Skeletal muscle cell (primary cell): ENCODE measurements at places on chromosomes 16 and 17.

DNA sequence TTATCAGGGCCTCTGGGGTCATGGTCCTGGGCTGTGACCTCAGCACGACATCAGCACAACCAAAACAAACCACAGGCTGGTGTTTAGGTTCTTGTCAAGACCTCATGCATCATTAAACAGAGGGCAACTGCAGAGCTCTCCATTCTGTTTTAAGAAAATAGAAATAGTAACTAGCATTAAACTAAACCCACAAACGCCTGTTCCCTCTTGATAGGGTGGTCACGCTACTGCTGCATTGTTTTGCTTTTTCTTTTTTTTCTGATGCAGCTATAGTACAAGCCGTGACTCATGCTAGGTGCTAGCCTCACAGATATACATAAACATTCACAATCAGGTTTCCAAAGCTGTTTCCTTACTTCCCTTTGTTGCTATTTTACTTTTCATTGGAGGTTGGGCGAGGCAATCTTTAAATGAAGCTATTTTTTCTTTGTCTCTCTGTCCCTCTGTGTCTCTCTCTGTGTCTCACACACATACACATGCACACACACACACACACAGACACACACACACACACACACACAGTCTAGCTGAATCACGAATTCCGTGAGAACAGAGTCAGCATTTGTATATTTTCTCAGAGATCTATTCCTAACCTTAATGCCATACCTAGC, 310.3 kb downstream of the CDH13 start:
- DNase-seq: peak; percentile 48

DNA sequence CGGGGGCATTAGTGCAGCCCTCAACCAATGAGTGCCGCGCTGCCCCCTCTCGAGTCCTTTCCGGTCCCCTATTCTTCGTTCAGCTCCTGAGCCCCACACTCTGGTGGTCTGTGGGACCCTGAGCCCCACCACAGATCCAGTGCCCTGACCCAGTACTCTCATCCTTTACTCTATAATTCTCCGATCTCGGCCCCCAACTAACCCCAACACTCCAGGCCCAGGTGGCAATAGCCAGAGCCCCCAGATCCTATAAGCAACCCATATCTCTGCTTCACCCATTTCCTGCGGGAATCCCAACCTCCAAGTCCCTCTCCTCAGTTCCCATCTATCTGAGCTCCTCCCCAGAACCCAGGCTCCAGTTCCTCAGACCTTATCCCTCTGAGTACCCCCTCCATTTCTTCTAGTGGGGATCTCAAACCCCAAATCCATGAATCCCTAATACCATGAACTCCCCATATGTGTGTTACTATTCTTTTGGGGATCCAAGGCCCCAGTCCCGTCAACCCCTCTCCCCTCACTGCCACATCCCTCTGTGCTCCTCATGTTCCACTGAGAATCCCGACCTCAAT, 1.0 kb upstream of the TBC1D10B start:
- no peak for DNase-seq

- DNase-seq: no peak
Observed at GRCh38 chr16:31224092-31224955, 7.4 kb upstream of the PYDC1 start.

DNA sequence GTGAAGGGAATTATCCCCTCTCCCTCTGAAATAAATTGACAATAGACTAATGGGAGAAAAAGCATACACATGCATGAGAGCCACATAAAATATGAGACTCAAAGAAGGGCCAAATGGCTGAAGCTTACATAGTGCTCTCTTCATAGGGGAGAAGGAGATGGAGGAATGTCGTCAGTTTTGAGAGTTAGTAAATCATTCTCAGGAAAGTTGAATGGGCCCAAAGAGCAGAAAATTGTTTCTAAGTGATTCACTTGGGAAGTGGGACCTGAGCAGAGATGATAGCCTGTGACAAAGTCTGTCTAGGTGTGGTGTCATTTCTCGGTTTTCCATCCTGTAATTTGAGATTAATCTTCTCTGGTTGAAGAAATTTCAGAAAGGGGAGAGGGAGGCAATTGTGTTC, 35.0 kb downstream of the BCAS3 start:
- no peak for DNase-seq

- DNase-seq: no peak
Observed at GRCh38 chr16:67177743-67178699, 5.7 kb downstream of the MATCAP1 start.

- no peak for DNase-seq
Observed at GRCh38 chr16:8725513-8726178, 51.2 kb downstream of the ABAT start.

DNA sequence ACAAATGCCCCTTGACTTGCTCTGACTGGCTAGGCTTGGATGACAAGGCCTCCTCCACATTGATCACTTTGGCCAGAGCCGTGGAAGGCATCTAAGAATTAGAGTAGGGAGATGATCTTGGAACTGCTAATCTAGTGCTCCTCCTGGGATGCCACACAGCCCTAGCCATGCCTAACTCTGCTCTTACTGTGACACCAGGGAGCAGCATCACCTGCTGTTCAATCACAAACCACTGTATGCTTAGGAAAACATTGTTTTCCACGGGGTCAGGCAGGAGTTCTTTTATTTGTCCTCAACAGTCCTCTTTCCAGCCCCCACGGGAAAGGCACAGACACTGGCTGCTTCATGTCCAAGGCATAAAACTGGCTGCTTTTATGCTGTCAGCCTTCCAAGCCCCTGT, 46.3 kb downstream of the C16orf78 start:
- DNase-seq: no peak

DNA sequence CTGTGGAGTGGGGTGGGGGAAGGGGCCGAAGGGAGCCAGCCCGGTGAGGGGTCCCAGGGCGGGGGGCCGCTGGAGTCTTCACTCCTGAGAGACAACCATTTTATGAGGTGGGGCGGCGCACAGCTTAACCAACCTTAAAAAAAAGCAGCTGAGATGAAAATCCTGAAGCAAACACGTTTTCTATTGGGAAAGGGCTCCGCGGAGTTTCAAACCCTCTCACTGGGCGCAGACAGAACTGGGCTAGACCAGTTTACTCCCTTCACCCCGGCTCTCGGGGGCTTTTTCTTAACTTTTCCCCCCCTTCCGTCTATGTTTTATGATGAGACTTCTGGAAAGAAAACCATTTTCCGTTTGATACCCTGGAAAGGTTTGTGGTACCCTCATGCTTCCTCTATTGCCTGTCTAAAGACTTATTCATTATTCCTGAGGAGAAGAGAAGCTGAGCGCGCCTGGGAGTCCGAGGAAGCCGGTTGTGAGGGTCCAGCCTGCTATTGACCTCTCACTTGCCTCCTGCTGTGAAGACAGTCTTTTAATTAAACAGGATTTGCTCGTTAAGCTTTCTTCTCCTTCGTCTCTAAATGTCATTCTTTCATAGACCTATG, 482 bp upstream of the SSH2 start:
- no peak for DNase-seq

GRCh38 chr16:51807551-51807950, 656.5 kb upstream of the SALL1 start:
- no peak for DNase-seq

- no peak for DNase-seq
Observed at GRCh38 chr17:36937001-36937958, at the start of gene LHX1. Gene LHX1, plus strand, starts transcription at chr17:36937475. Its CDS starts 723 bp downstream, at chr17:36938198.

- DNase-seq: no peak
Observed at GRCh38 chr17:81162491-81162890, 2.8 kb upstream of the PVALEF start.

DNA sequence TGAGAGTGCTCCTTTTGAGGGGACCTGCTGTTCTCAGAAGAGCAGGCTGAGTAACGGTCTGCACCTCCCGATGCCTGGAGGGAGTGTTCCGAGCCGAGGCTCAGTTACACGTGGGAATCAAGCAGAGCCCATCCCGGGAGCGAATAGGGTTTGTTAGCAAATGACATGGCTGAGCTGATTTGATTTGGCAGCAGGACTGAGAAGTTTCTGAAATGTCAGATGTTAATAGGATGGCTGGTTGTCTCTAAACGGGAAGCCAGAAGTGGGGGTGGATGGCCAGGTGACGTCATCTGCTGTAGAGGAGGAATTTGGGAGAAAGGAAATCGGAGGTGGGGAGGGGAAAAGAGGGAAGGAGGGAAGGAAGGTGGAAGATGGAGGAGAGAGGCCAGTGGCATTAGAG, 128.0 kb downstream of the RAP1GAP2 start:
- DNase-seq: no peak

GRCh38 chr16:7090628-7091115, 242.0 kb upstream of the RBFOX1 start:
- DNase-seq: no peak

DNA sequence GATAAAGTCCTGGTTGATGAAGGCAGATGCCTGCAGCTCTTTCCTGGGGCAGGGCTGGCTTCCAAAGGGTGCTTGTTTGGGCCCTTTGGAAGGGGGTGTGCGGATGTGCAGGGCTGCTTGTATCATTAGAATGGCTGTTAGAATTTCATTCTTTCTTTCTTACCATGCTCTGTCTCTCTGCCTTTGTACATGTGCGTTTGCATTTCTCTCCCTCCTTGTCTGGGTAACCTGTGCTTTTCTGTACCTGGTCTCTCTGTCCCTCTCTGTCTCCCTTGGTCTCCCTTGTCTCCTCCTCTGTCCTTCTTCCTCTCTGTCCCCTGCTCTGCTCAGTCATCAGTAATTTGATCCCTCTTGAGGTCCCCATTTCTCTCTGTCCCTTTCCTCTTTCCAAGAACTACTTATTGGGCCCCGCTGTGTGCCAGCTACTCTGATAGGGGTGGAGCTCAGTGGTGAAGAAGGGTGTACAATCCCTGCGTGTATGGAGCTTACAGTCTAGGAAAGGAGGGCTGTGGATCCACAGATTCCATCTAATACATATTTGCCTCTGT, 69.3 kb downstream of the PLCG2 start:
- DNase-seq: no peak

DNA sequence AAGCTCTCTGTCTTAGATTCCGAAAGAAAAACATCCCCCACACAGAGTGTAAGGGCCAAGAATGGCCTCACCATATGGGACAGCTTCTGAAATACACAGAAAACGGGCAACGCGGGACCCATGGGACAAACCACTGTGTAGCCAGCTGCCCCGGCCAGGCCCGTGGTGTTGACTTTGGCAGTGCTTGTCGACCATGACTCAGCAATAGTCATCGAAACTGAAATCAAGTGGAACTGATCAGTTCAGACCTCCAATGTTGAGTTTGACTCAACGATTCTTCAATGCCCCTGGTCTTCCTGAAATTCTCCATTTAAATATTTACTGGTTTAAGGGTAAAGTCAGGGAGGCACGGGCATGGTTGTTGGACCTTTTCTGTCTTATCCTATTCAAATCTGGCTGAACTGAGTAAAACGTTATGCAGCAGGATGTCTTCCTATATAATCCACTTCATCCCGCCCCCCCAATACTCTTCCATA, 27.5 kb downstream of the ZFHX3 start:
- peak; percentile 99 for DNase-seq

GRCh38 chr17:31488982-31489294, 97.5 kb downstream of the RAB11FIP4 start:
- no peak for DNase-seq

DNA sequence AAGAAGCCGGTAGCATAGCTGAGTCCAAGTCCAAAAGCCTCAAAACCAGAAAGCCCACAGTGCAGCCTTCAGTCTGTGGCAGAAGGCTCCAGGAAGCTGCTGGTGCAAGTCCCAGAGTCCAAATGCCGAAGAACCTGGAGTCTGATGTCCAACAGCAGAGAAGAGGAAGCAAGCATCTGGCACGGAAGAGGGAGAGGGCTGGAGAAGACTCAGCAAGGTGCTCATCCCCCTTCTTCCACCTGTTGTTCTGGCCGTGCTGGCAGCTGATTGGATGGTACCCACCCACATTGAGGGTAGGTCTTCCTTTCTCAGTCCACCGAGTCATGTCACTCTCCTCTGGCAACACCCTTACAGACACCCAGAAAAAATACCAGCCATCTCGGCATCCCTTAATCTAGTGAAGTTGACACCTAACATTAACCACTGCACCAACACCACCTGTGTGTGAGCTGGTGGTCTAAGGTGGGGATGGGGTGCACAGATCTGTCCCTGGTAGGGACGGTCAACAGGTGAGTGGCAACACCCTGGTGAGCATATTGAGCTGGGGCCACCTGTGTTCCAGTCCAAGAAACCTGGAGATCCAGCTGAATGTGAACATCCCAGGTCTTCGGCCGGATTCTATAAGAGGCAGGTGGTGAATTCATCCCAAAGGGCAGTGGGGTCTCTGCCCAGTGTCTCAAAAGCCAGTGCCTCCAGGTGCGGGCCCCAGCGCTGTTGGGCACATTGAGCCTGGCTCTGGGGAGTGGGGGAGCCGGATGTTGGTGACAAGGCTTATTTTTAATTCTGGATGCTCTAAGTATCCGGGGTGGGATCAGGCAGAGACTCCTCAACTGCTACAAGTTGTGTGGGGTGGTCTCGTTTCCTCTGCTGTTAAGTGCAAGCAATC, 9.8 kb downstream of the MIEF2 start:
- no peak for DNase-seq

GRCh38 chr17:68298601-68299000, 7.3 kb downstream of the ARSG start:
- no peak for DNase-seq

DNA sequence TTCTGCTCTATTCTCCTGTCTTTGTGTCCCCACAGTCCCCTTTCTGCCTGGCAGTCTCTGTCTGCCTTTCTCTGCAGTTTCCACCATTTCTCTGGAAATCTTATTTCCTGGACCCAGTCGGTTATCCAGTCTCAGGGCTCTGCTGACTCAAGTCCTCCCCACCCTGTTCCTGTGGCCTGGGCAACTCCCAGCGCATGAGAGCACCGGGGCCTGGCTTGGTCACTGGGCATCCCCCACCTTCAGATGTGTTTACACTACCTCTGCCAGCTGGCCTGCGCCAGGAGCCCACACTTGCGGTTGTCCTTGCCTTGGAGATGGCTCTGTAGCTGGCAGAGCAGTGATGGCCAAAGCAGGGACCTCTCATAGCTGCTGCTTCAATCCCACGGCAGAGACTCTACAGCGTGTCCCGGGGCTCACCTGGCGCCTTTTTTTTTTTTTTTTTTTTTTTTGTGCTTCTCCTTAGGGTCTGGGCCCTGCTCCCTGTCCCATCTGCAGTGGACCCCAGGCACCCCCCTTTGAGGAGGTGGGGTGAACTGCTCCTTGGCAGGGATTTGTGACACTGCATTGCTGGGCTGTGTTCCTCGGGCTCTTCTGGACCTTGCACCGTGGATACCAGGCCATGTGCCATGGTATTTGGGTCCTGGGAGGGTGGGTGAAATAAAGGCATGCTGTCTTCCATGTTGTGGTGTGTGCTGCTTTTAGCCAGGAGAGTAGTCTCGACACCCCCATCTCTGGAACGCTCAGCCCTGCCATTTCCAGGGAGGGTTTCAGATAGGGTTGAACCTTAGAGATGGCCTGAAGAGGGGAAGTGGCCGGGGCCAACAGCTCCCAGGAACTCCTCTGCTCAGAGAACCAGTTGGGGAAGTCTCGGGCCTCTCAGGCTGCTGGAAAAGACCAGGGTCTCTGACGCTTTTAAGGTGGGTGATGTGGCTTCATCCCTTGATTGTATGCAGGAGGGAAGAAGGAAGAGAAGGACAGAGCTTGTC, 17.5 kb downstream of the GUCY2D start:
- no peak for DNase-seq

- no peak for DNase-seq
Observed at GRCh38 chr17:41428591-41429291, 4.4 kb upstream of the KRT37 start.

GRCh38 chr17:81253358-81254131, 14.4 kb downstream of the NDUFAF8 start:
- no peak for DNase-seq
